ENCODE measurements at places on chromosomes 11 and 22. TPM values are rescaled to one million over a fixed set of nuclear protein-coding genes. Genes with fewer than 3 reads are reported as not detected.

DNA sequence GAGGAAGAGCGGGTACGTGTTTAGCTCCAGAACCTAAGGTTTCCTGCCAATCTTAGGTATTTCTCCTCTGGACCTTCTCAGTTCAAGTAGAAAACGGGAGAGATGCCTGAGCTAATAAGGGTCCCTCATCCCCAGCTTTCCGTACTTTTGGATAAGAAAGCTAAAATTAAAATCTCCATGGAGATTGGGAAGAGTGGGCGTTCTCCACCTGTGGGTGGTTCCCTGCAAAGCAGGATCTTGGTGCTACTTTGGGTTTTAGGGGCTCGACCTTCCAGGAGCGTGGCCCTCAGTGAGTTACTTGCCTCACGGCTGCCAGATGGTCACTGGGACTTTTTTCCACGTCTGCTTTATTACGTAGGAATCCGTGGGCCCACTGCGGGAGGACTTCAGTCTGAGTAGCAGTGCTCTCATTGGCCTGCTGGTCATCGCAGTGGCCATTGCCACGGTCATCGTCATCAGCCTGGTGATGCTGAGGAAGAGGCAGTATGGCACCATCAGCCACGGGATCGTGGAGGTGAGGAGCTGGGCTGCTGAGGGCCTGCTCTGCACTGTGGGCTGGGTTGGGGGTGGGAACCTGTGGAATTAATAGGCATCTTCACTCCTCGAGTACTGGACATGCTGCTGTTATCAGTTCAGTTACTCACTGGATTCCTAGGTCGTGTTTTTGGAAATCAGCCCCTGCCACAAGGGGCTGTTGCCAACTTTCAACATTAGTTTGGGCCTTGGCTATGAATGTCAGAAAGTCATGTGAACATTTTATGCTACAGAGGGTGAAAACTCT, 17.8 kb upstream of the ST14 start:
- no peak for DNase-seq
- peaks cover 4% of the 10 kb centered on the region for H3K4me1 ChIP-seq
- no peak overlapping the region for H3K27ac ChIP-seq
- peaks cover 48% of the 10 kb centered on the region for H3K36me3 ChIP-seq
- no peaks in the 10 kb centered on the region for H3K27me3 ChIP-seq

DNA sequence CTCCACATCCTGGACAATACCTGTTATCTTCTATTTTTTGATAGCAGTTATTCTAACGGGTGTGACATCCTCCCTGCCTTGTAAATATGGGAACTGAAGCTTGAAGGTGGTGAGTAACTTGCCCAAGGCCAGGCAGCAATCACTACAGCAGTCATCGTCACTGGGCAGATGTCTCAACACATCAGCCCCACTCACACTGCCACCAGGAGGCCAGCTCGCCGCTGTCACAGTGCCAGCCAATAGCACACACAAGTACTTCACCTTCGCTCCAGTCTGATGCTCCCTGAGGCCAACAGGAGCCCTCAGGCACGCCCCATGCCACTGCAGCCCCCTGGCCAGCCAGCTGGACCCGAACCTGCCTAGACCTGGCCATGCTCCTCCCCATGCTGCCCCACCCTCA, 4.9 kb upstream of the TTLL1 start:
- no peaks in the 10 kb centered on the region for H3K27me3 ChIP-seq
- no peaks in the 10 kb centered on the region for H3K36me3 ChIP-seq
- no peak for DNase-seq
- H3K27ac ChIP-seq: no peak overlapping the region
- H3K4me1 ChIP-seq: peaks cover 4% of the 10 kb centered on the region

Gene SLC22A8
- polyA plus RNA-seq: not detected

GRCh38 chr11:36073411-36074203, 129.7 kb downstream of the LDLRAD3 start:
- no peaks in the 10 kb centered on the region for H3K36me3 ChIP-seq
- H3K4me3 ChIP-seq: no peak overlapping the region
- H3K27me3 ChIP-seq: no peaks in the 10 kb centered on the region
- no peak for DNase-seq
- no peaks in the 10 kb centered on the region for H3K4me1 ChIP-seq
- no peak overlapping the region for H3K27ac ChIP-seq

- H3K4me3 ChIP-seq: no peak overlapping the region
- H3K36me3 ChIP-seq: no peaks in the 10 kb centered on the region
- no peaks in the 10 kb centered on the region for H3K27me3 ChIP-seq
- H3K27ac ChIP-seq: no peak overlapping the region
Observed at GRCh38 chr11:27205250-27205649, 157.8 kb downstream of the CCDC34 start.

GRCh38 chr11:75011872-75012271, 23.1 kb downstream of the NEU3 start:
- no peak overlapping the region for H3K4me3 ChIP-seq
- H3K27ac ChIP-seq: no peak overlapping the region
- no peaks in the 10 kb centered on the region for H3K4me1 ChIP-seq
- H3K36me3 ChIP-seq: peaks cover 25% of the 10 kb centered on the region

- peaks cover 5% of the 10 kb centered on the region for H3K27me3 ChIP-seq
- no peak overlapping the region for H3K4me3 ChIP-seq
- no peaks in the 10 kb centered on the region for H3K4me1 ChIP-seq
- H3K36me3 ChIP-seq: no peaks in the 10 kb centered on the region
Observed at GRCh38 chr22:47308886-47309285, 546.4 kb downstream of the TBC1D22A start.

- DNase-seq: no peak
- no peak overlapping the region for H3K27ac ChIP-seq
- H3K27me3 ChIP-seq: no peaks in the 10 kb centered on the region
Observed at GRCh38 chr11:2482745-2483144, 37.9 kb downstream of the KCNQ1 start.

GRCh38 chr22:36386900-36387708, 663 bp downstream of the MYH9 start:
- DNase-seq: peak; percentile 38
- H3K4me1 ChIP-seq: peaks cover 47% of the 10 kb centered on the region
- no peaks in the 10 kb centered on the region for H3K36me3 ChIP-seq
- peak overlapping the region; percentile 96 for H3K27ac ChIP-seq
- peak overlapping the region; percentile 91 for H3K4me3 ChIP-seq

Gene TMEM134
- polyA plus RNA-seq: 158 TPM

GRCh38 chr11:47391711-47392432, 13.5 kb upstream of the SPI1 start:
- no peak for DNase-seq
- no peaks in the 10 kb centered on the region for H3K36me3 ChIP-seq
- H3K27me3 ChIP-seq: no peaks in the 10 kb centered on the region
- no peak overlapping the region for H3K4me3 ChIP-seq

Measured in CD4-positive, CD25-positive, alpha-beta regulatory T cell (primary cell).